Foreskin melanocyte (primary cell): ENCODE measurements at places on chromosomes 1 and 21.
A peak's percentile ranks its signal among the peaks of the same experiment; 100 is the strongest.

- no peak for DNase-seq
These were observed 147.3 kb downstream of the CLIC6 start for GRCh38 chr21:34815831-34816705.

- DNase-seq = no peak
These were observed 2.6 kb upstream of the RAB7B start for GRCh38 chr1:206005778-206006180.

- no peak for DNase-seq
These were observed 34.6 kb upstream of the DIP2A start for GRCh38 chr21:46424039-46424591.

- no peak for DNase-seq
These were observed 14.9 kb upstream of the MED18 start for GRCh38 chr1:28313702-28314546.

- DNase-seq = no peak
These were observed at the start of gene BCL2L15 for GRCh38 chr1:113887402-113888175. BCL2L15 (minus strand) TSS chr1:113887581; CDS start chr1:113887375, 206 bp downstream.

- no peak for DNase-seq
These were observed 406.1 kb downstream of the RPS6KC1 start for GRCh38 chr1:213457186-213457585.

DNA sequence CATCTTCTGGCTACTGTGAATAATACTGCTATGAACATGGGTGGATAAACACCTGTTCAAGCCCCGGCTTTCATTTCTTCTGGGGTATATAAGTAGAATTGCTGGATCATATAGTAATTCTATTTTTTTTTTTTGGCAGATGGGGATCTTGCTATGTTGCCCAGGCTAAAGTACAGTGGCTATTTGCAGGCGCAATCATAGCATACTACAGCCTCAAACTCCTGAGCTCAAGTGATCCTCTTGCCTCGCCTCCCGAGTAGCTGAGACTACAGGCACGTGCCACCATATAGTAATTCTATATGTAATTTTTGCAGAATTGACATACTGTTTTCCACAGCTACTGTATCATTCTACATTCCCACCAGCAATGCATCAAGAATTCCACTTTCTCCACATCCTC, 27.8 kb downstream of the UBR4 start:
- DNase-seq = no peak

GRCh38 chr1:98888869-98889268, 115.8 kb downstream of the PLPPR5 start:
- DNase-seq = no peak

DNA sequence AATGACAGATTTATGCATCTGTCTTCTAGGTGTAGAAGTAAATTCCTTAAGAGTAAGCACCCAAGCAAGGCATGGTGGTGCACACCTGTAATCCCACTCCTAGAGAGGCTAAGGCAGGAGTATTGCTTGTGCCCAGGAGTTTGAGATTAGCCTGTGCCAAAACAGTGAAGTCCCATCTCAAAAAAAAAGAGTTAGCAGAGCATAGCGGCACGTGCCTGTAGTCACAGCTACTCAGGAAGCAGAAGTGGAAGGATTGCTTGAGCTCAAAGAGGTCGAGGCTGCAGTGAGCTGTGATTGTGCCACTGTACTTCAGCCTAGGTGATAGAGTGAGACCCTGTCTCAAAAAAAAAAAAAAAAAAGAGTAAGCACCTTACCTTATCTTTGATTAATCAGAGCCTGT, 15.1 kb upstream of the TIPRL start:
- no peak for DNase-seq

- no peak for DNase-seq
These were observed 13.5 kb downstream of the PSRC1 start for GRCh38 chr1:109269212-109269980.

- DNase-seq = no peak
These were observed 4.1 kb downstream of the NUDT17 start for GRCh38 chr1:145849356-145850160.

DNA sequence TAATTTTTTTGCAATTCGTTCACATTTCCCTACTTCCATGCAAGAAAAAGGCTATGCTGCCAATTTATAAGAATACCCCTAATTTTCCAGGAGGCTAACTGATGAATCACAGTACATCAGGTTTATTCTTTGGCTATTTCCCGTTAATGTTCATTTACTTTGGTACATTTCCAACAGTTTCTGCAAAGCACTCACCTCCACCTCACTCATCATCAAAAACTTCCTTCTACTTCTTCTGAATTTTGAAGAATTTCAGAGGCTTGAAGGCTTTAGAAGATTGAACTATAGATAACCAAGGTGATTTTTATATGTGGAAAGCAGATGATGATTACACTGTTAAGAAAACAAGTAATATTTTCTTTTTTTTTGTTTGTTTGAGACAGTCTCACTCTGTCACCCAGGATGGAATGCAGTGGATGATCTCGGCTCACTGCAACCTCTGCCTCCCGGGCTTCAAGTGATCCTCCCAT, 60.5 kb upstream of the HP1BP3 start:
- DNase-seq = no peak

DNA sequence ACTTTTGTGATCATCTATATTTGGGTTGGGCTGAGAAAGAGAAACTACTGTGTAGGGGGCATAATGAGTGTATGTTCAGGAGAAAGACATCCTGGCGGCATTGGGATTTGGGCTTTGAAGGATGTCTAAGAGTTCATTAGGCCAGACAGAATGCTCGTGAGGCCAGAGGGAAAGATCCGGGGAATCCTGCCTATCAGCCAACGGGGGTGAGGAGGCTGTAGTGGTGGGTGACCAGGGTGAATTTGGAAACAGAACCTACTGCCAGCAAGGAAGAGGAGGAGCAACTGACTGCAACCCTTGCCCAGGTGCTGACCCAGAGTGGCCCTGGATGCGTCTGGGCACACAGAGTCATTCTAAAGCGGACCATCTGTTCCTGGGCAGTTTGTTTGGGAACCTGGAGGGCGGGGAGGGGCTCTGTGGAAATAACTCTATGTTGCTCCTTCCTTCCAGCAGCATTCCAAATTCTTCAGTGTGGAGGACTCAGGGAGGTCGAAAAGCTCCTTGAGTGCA, 56.9 kb upstream of the ECE1 start:
- DNase-seq = no peak

DNA sequence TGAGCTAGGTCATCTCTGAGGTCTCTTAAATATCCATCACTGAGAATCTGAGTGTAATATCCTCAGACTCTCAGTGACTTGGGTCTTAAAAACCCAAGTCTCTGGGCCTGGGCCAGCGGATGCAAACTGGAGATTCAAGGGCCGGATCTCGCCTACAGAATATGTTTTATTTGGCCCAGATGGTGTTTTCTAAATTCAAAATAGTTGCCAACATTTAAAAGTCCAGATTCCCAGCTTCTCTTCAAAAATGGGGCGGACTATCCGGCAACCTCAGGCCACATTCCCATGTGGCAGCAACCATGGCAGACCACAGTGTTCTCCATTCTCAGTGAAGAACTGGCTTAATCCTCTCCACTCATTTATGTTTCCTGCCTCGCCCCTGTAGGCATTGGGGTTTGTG, 12.7 kb upstream of the HEYL start:
- no peak for DNase-seq

DNA sequence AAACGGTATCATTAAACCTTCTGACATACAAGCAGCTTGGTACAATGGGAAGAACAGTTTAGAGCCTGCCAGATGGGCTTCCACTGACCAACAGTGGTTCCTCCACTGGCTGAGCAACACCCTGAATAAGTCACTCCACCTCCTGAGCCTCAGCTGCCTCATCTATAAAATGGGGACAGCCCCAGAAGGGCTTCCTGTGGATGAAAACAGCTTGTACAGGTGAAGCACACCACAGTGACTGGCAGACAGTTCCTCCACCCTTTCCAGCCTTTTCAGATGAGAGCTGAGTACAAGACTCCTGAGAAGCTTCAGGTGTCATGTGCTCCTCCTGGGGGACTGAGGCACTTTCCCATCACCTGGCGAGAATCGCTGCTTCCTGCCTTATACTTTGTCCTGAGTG, 2.1 kb downstream of the CAPZB start:
- no peak for DNase-seq

GRCh38 chr1:200367841-200368534, 41.8 kb downstream of the ZNF281 start:
- DNase-seq = no peak

DNA sequence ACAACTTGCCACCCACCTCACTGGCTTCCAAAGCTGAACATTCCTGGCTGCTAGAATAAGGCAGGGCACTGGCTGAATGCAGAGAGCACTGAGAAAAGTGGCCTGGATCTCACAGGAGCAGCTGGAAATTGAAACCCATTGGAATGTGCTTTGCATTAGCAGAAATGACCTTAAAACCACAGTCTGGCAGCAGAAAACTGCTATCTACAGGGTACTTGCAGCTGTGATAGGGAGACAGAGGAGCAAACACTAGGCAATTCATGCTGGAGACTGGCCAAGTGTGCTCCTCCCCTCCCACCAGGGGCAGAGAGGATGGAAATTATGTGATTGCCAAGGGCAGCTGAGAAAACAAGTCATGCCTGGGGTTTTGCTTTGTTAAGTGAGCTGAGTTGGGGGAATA, 47.2 kb downstream of the HSD3B1 start:
- DNase-seq = peak; percentile 76
